ENCODE measurements at places on chromosomes 5 and 9.

DNA sequence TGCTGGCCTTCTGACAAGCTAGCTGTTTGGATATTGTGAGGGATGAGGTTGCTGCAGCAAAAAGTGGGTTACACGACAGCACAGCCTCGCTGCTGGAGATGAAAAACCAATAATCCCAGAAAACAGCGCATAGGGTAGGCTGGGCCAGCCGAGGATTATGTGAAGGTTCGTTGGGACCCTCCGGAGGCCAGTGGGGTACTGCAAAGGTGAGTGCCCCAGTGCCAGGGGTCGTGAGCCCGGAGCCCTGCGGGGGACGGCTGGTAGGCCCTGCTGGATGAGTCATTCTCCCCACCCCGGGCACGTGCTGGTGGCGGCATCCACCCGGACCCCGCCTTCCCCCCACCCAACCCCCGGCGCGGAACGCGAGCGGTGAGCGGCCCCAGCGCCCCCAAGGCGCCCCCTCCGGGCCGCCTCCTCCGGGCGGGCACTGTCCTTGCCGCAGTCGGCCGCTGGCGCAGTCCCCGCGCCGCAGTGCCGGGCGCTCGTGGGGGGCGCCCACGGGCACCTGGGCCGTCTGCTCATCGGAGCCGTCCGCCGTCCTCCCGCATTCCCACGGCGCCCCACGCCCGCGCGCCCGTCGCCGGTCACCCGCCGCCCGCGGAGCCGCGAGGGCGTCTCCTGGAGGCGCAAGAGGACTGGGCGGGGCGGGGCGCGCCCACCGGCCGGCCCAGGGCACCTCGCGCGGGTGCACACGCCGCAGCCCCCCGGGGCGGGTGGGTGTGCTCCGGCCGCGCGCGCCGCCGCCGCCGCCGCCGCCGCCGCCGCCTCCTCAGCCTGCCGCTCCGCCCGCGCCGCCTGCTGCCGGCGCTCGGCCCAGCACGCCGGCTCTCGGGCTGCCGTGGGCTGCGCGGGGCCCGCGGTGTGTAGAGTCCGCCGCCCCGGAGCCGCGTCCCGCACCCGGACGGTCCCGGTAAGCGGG lies at the start of gene PHF24:
Gene PHF24 (plus strand): TSS at position 794 of the 919 bp plus-strand sequence. CDS start 13,014 bp downstream, outside the sequence.
- no peak for DNase-seq

GRCh38 chr5:68011801-68012200 lies 203.8 kb upstream of the PIK3R1 start:
- no peak for DNase-seq

DNA sequence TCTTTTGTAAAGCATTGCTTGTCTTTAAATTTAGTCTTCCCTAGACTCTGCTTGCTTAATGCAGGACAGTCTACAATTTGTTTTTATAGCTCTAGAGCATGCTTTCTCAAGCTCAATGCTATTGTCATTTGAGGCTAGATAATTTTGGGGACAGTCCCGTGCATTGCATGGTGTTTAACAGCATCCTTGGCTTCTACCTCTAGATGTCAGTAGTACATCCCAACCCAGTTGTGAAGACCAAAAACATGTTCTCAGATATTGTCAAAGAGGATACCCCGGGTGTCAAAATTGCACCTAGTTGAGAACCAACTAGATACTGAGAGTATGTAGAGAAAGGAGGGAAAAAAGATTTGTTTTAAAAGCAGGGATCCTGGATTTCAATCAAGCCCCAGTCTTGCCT lies 277.5 kb downstream of the CEMIP2 start:
- no peak for DNase-seq

GRCh38 chr5:172455087-172455381 lies 709 bp upstream of the SH3PXD2B start:
- DNase-seq, result no peak

DNA sequence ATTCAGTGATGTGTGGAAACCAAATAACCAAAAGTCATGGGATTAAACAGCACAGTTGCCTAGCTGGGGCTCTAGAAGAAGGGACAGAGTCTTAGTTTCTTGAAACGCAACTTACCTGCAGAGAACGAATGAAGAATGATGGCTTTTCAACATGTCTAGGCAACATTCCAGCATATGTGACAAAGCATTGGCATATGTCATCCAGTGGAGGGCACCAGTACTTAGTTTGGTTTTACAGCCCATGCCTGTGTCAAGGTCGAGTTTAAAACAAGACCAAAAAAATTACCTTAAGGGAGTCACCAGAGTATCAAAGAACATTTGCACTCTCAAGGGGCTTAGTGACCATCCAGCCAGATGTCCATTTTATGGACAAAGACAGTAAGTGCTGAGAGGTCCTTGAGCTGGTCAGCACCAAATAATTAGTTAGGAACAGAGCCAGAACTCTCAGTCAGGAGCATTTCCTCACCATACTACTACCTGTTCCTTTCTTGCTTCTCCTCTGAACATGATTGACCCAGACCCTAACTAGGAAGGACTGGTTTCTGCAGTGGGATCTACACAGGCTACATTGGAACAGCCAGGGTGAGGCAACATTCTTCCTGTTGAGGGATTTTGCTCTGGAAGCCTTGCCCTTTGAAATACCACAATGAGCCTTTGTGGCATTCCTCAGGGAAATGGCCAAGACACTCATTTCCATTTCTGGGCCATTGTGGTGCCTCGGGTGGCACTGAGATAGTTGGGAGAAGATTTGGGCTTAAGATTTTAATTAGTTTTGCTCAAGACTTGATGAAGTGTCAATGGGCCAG lies 75.4 kb upstream of the ANKH start:
- DNase-seq, result no peak

GRCh38 chr5:90201923-90202322 lies 207.6 kb downstream of the CETN3 start:
- no peak for DNase-seq

DNA sequence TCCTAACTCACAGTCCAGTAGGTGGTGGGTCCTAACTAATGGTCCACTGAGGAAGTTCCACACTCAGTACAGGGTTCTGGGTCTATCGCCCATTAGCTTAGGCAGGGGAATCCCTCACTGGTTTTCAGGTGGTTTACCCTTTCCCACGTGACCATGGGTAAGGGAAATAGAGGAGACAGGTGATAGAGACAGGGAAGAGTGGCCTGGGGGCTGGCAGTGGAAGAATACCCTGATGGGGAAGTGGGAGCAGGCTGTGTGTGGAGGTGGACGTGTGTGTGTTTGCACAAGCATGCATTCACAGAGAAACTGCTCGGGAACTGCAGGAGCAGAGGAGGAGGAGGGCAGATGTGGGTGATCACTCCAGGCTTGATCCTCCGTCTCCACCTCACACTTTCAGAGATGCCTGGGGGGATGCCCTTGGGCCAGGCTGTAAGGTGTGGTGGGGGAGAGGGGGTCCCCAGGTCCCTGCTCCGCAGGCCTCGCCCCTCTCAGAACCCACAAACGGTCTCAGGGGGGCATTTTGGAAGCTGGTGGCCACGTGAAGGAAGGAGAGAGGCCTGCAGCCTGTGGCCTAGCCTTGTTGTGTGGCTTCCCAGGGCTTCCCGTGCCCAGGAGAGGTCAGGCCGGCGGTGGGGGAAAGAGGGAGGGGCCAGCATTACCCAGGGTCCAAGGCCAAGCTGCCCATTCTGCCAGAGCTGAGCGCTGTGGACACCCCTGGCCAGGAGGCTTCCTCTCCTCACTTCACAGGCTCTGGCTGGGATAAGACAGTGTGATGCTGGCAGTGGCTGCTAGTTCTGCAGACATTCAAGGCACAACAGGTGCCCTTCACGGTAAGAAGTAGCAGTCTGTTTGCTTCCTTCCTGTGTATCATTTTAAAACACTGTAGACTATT lies 80.0 kb downstream of the OTULIN start:
- no peak for DNase-seq

DNA sequence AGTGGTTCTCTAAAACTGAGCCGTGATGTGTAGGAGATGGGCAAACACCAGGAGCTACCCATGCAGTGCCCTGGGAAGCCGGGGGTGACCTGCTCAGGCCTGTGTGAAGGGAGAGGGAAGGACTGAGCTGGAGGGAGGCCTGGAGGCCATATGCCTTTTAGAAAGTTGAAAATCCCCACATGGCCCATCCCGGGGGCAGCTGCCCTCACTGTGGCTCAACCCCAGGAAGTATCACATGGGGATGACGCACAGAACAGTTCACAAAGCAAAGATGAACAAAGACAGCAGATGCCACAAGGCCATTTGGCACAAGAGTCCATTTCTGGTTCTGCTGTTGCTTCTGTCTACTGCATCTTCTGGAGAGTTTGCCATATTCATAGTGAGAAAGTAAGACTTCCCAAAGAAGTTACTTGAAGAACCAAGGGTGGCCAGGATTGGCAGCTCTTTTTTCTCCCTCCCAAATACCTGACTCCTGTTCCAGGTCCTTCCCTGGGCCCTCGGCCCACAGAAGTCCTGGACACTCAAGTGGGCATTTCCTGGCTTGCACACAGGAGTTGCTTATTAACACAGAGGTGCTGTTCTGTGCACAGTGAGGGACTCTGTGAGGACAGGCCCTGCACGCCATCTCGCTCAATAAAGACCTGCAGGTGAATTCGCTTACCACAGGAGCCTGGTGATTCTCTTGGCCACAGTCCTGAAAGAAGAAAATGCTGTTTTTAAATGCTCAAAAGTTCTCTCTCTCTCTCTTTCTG lies 25.1 kb downstream of the ACSL6 start:
- DNase-seq, result no peak

DNA sequence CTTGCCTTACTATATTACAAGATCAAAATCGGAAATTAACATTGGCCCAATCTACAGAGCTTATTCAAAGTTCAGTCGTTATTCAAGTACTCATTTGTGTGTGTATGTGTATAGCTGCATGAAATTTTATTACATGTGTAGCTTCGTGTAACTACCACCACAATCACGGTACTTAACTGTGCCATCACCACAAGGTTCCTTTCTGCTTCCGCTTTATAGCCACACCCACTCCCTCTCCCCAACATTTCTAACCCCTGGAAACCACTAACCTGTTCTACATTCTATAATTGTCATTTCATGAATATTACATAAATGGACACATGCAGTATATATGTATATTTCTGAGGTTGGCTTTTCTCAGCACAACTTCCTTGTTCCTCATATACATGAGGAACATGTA lies 4.0 kb upstream of the TEX48 start:
- no peak for DNase-seq

DNA sequence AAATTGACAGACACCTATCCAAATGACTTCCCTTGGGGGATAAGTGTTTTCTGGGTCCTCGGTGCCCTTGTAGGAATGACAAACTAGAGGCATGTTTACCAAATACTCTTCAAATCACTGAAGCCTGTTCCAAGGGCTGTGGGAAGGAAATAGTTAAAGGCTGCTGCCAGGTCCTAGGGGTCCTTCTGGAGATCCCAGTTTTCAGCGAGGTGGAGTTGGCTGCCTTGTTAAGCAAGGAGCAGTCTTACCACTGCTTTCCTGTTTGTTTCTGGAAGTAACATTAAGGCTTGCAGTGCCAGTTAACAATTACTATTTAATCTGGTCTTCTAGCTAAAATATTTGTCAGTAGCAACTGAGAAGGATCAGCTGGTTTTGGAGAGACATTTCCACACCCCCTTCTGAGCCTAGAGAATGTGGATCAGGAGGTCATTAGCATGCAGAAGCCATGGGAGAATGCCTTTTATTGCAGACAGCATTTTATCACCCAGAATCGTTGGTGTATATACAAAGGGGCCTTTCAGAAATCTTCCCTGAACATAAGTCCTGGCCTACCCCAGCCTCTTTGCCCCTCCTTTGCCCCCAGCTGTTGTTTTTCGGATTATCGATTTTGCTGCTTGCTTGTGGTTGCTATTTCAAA lies 238.8 kb downstream of the DMAC1 start:
- no peak for DNase-seq

Data from left lobe of liver (tissue), 2 donors.